ENCODE measurements at places on chromosomes 7 and 10. TPM values are rescaled to one million over a fixed set of nuclear protein-coding genes. Genes with fewer than 3 reads are reported as not detected.

HTR7 gene
- 0.77 TPM for total RNA-seq

TEX36 gene
- total RNA-seq: not detected

NT5C2 gene
- total RNA-seq: 82.2 TPM

MMD2 gene
- not detected for total RNA-seq

LAMB1 gene
- 440 TPM for total RNA-seq

FLNC gene
- 191 TPM for total RNA-seq

PPP1R17 gene
- total RNA-seq: not detected

CCDC126 gene
- total RNA-seq: 9.7 TPM

LIPN gene
- not detected for total RNA-seq

HABP2 gene
- not detected for total RNA-seq

FRAT1 gene
- 2.8 TPM for total RNA-seq

RNF133 gene
- 0.50 TPM for total RNA-seq

Measured in fibroblast of lung (primary cell).